ENCODE measurements at places on chromosomes 7 and 10.

- no peak for DNase-seq
These were observed 606.4 kb downstream of the SORCS1 start for GRCh38 chr10:106557951-106558733.

GRCh38 chr10:24848195-24848594 lies 104.2 kb downstream of the PRTFDC1 start:
- DNase-seq: no peak

DNA sequence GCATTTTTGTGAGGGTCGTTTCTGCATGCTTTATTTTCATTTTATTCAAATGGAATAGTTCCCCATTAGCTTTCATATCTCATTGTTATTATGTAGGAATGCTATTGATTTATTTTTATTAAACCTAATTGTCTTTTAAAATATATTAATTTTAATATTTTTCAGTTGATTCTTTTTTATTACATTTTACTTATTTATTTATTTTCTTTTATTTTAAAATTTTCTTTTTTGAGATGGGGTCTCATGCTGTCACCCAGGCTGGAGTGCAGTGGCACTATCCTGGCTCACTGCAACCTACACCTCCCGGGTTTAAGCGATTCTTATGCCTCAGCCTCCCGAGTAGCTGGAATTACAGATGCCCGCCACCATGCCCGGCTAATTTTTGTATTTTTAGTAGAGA lies 7.4 kb upstream of the STK17A start:
- no peak for DNase-seq

- no peak for DNase-seq
These were observed 421 bp upstream of the NODAL start for GRCh38 chr10:70441895-70442309.

DNA sequence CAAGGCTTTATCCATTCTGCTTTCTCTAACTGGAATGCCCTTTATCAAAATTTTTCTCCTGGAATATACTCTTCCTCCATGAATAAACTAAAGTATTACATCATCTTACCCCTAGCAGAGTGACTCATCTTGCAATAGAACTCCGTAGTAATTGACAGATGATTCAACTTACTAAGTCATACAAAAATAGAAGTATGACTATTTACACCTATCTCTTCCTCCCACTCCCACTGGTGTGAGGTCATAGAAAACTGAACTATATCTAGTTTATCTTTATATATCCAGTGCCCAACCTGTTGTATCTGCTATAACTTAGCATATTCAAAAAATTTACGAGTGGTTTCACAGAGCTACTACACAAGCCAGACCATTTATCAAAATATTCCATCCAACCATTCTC lies 26.1 kb downstream of the ABCB1 start:
- DNase-seq: no peak

DNA sequence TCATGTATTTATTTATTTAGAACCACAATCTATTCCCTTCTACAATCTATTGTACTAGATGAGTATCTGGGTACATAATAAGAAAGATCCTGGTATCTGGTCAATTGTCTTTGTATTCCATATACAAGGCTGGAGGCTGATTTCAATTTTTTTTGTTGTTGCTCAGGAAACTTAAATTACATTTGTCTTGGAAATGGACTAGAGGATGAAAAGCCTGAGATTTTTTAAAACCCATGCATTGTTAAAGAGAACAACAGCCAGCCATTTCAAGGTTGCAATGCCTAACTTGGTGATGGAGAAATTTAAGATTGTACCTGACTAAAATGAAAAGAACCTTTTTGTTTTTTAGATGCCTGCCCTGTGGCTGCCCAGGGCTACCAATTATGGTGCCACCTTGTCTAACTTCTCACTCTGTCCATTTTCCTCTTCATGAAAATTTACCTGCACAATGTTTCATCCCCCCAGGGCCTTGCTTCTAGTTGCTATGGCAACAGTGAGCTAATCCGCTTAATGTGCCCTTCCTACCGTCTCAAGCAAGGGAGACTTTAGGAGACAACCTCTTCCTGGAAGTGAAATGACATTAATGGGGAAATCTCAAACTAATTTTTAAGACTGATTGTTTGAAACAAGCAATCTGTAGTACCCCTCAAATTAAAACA lies 203.7 kb upstream of the PHYHIPL start:
- DNase-seq: no peak

DNA sequence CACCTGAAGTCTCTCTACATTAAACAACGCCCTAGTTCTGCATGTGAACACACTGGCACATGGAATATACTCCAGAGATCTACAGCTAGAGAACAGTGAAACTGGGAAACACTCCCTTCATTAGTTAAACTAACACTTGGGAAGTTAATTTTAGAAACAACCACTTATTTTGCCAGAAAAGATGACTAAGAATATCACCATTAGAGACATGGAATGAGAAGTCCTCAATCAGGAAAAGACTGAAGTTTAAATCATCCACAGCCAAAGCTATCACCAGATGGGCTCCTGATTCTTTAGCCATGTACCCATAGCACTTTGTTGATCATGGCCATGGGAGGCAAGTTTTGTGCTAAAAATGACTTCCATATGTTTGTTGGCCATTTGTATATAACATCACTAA lies 719.5 kb downstream of the KCNMA1 start:
- DNase-seq: no peak

- peak; percentile 67 for DNase-seq
These were observed 7.6 kb upstream of the ADAMTS14 start for GRCh38 chr10:70664702-70665195.

GRCh38 chr10:28806951-28807759 lies 129.8 kb downstream of the BAMBI start:
- no peak for DNase-seq

DNA sequence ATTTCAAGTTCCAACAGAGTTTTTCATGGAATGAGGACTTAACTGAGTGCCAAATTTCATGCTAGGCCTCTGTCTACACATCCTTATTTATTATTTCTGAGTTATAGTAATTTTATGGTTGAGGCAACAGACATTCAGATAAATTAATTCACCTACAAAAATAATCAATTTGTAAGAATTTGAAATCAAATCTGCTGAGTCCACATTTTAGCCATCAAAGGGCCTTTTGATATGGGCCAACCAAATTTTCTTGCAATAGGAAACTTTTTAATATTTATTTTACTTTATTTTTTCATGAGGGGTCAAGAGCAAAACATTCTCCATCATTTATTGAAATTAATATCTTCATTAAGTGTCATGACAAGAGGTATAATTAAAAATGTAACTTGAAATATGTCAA lies 875.5 kb downstream of the NRG3 start:
- no peak for DNase-seq

GRCh38 chr10:11824825-11825224 lies 1.7 kb downstream of the PROSER2 start:
- DNase-seq: no peak

GRCh38 chr7:84025332-84025927 lies 169.2 kb downstream of the SEMA3A start:
- peak; percentile 81 for DNase-seq
